ENCODE measurements at places on chromosomes 16 and 17.
A peak's percentile ranks its signal among the peaks of the same experiment; 100 is the strongest.

- no peak for DNase-seq
Observed at GRCh38 chr16:27547134-27547533, 2.6 kb downstream of the GTF3C1 start.

- no peak for DNase-seq
Observed at GRCh38 chr16:61364990-61365389, 671.2 kb downstream of the CDH8 start.

DNA sequence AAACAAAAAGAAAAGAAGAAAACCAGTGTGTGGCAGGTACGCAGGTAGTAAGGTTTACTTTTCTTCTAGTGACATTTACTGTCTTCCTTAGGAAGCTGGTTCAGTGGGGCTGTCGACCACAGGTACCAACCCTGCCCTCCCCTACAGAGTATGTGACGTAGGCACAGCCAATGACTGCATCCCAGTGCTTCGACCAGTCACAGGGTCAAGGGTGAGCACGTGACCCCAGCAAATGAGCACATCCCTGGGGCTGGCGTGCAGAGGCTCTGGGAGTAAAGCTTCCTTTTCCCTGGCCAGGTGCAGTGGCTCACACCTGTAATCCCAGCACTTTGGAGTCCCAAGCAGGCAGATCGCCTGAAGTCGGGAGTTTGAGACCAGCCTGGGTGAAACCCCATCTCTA is 38.9 kb upstream of the PLCG2 start:
- no peak for DNase-seq

GRCh38 chr17:17987187-17987896 is 14.7 kb downstream of the DRC3 start:
- DNase-seq: no peak

GRCh38 chr17:52159246-52160135 is 977 bp upstream of the CA10 start:
- DNase-seq: no peak

- peak; percentile 69 for DNase-seq
Observed at GRCh38 chr16:68005786-68006286, 6.6 kb upstream of the DPEP2 start.

Data from T-helper 1 cell (primary cell).